Daoy (cell line): ENCODE measurements at places on chromosomes 11 and 22. TPM values are rescaled to one million over a fixed set of nuclear protein-coding genes. Genes with fewer than 3 reads are reported as not detected.

- DNase-seq, result no peak
These were observed 102.8 kb upstream of the NCAM1 start for GRCh38 chr11:112858289-112859023.

Gene PPP6R2
- 29.3 and 39.1 TPM in 2 replicates for total RNA-seq

DNA sequence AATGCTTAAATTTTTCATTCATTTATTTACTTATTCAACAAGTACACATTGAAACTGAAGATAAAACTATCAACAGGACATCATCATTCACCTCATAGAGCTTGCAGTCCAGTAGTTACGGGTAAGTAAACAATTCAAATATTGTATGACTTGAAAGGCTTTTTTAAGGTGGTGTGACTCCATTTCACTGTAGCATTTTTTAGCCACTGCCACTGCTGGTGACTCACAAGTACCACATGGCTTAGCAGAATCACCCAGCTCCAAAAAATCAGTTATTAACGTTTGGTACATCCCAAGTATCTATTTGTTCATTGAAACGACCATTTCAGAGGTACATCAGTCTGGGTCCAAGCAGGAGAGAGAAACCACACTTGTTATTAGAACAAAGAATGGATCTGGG is 427.9 kb upstream of the DDI1 start:
- no peak for DNase-seq

GRCh38 chr22:17836992-17837742 is 62.9 kb upstream of the BID start:
- DNase-seq, result no peak

GRCh38 chr11:63240098-63240497 is 3.3 kb downstream of the SLC22A25 start:
- no peak for DNase-seq

DNA sequence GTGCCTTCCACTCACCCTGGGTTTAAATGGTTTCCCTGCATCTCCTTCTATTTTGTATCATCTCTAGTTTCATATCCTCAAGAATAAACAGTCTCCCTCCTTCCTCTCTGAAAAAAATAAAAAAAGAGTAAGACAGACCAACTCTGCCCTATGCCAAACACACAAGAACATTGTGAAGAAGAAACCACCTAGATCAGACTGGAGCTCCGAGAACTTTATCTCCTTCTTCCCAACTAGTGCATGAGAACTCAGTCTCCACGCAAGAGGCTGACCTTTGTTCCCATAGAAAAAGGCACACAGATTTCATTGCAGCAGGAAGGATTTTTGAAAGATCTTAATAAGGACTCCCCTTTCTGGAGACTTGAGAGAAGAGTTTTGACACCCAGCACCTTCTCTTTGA is 8.7 kb upstream of the PEX26 start:
- no peak for DNase-seq

DNA sequence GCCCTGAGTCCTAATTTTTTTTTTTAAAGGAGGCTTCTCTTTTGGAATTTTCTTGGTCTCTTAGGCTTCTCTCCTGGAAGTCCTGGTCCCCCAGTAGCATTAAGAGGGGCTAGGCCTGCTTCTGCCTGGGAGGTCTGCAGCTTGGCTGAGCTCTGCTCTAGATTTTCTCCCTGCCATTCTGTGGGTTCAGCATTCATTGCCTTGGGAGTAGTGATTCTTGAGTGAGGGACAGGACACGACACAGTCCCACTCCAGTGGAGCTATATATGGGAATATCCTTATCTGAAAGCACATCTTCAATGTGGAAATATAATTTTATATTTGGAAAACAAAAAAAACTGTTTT is 3.7 kb downstream of the IGSF22 start:
- no peak for DNase-seq

- no peak for DNase-seq
These were observed 135.0 kb downstream of the BRD1 start for GRCh38 chr22:49692499-49693225.

Gene FGF4
- total RNA-seq, result not detected in 2 replicates

DNA sequence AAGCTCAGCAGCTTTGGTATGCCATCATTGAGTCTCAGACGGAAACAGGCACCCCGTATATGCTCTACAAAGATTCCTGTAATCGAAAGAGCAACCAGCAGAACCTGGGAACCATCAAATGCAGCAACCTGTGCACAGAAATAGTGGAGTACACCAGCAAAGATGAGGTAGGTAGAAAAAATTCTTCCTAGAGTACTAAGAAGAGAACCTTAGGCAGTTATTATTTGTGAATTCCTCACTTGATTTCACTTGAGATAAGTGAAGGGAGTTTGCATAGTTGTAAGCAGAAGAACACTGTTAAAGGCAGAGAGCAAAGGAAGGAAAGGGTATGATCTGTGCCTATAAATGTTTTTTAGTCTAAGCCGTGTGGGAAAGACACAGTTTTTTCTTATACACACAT is 28.6 kb downstream of the RRM1 start:
- DNase-seq, result no peak

Gene NAGA
- 13.7 and 18.2 TPM in 2 replicates for total RNA-seq
